ENCODE measurements at places on chromosomes 4 and X.

DNA sequence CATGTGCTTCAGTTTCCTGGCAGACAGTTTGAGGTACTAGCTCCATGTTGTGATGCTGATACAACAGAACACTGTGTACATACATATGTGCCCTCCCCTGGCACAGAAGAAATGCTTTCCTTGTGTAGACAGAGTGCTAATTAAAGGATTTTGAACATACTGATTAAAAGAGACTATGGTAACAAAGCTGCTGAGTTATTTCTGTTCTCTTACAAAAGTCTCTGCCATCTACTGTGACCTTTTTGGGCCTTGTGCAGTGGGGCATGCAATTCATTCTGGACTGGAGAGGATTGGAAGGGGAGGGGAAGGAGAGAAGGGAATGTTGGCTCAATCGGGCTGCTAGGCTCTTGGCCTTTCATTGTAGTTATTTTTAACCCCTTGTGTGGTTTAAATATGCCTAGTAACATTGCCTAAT is 6.0 kb downstream of the PDLIM5 start:
- no peak for DNase-seq

DNA sequence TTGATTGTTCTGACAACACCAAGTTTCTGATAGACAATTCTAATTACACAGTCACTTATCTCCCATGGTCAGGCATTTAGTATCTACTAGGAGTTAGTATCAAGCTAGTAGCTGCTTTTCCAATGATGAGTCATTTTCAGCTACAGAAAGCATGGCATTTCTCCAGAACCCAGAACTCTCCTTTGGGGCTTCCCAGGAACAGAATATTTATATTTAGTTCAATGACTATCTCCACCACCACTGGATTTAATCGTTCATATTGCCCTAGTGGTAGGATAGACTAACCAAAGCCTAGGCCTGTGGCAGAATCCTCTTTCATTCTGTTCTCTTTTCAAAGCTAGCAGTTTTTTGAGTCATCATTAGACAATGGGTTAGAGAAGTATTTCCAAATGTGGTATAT is 569.4 kb downstream of the GABRG1 start:
- no peak for DNase-seq

DNA sequence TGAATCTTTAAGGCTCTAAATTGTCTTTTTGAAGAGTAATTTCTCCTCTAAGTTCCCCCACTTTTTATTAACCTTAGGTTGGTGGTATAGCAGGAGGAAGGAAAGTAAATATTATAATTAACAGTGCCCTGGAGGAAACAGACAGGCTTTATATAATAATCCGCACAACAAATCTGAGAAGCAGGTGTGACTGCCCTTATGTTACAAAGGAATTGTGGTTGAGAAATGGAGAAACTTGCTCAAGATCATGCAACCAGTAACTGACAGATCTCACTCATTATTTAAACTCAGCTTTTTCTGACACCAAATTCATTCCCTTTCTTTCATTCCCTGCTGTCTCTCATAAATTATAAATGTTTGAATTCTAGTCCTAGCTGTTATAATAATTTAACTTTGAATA is 282.0 kb downstream of the PPP3CA start:
- DNase-seq = no peak

DNA sequence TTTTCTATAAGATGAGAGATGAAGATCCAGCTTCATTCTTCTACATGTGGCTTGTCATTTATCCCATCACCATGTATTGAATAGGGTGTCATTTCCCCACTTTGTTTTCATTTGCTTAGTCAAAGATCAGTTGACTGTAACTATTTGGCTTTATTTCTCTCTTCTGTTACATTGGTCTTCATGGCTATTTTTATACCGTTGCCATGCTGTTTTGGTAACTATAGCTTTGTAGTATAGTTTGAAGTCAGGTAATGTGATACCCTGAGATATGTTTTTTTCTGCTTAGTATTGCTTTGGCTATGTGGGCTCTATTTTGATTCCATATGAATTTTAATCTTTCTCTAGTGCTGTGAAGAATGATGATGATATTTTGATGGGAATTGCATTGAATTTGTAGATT is 514.3 kb downstream of the GBA3 start:
- DNase-seq = no peak

- no peak for DNase-seq
Observed at GRCh38 chrX:11724122-11725017, 33.7 kb upstream of the MSL3 start.

DNA sequence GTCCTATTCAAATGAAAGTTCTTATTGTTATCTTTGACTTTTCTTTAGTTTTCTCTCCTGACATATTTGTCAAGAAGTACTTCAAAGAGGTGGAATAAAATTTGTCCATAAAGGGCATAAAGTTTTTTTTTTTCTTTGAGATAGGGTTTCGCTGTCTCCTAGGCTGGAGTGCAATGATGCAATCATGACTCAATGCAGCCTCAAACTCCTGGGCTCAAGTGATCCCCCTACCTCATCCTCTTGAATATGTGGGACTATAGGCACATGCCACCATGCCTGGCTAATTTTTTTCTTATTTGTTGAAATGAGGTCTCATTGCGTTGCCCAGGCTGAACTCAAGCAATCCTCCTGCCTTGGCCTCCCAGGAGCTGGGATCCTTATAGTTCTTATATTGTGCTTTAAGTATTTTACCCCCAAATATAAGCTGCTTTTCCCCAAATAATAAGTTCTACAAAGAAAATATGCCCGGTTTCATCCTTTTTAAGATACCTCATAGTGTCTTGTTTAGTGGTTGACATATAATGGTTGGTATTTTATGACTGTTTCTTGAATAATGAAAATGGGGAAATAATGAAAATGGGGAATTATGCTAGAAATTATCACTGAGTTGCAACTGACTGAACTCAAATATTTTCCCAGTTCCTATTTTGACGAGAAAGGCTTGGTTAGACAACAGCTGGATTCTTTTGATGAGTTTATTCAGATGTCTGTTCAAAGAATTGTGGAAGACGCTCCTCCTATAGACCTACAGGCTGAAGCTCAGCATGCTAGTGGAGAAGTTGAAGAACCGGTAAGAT is 11.6 kb downstream of the POLR2B start:
- no peak for DNase-seq

DNA sequence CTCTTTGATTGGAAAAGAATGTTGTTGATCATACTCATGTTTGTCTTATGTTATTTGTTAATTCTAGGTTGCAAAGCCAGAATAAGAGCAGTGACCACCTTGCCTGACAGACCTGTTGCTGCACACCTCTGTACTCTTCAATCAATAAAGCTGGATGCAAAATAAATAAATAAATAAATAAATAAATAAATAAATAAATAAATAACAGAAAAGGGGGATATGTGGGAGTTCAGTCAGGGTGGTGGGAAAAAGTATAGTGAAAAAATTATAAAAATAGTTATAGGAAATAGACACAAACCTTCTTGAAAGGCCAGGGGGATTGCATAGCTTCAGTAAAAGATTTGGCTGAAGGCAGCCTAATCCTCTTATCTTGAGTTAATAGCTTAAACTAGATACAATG is 51.3 kb downstream of the TENT5D start:
- no peak for DNase-seq

- no peak for DNase-seq
Observed at GRCh38 chr4:182745237-182745636, 171.9 kb downstream of the DCTD start.

- no peak for DNase-seq
Observed at GRCh38 chr4:59994118-59994517, 1206.0 kb upstream of the ADGRL3 start.

- DNase-seq = no peak
Observed at GRCh38 chrX:118594697-118595420, 99.2 kb downstream of the DOCK11 start.

DNA sequence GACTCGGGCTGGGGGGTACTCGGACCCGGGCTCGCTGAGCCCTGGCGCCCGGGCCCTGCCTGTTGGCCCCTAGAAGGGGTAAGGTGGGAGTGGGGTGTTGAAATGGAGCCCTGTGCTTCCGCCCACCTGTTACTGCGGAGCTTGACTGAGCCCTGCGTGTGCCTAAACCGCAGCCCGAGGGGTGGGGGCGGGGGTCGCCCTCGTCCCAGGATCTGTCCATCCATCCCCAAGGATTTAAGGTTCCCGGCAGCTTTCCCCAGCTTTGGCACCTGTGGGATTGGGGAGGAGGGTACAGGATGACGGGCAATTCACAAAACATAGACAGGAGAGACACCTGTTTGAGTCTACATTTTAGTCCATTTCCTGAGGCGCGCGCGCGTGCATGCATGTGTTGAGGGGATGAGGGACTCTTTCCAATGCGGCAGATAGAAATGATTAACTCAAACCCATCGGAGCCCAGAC is 779 bp downstream of the GABRQ start:
- no peak for DNase-seq

DNA sequence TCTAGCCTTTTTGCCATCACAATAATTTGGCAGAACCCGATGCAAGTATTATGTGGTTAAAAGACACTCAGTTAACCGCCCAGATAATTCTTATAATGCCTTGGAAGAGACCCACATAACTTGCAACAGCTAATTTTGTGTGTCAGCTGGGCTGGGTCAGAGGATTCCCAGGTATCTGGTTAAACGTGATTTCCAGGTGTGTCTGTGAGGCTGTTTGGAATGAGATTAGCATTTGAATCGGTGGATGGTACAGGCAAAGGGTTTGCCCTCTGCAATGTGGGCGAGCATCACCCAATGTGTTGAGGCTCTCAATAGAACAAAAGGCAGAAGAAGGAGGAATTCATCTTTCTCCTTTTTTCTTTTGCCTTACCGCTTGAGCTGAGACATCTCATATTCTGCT is 314.2 kb upstream of the PUDP start:
- DNase-seq = no peak

GRCh38 chrX:44225667-44226066 is 117.8 kb downstream of the EFHC2 start:
- no peak for DNase-seq

- no peak for DNase-seq
Observed at GRCh38 chr4:56215141-56215783, 172.0 kb downstream of the AASDH start.
